ENCODE measurements at places on chromosomes 4 and X.

DNA sequence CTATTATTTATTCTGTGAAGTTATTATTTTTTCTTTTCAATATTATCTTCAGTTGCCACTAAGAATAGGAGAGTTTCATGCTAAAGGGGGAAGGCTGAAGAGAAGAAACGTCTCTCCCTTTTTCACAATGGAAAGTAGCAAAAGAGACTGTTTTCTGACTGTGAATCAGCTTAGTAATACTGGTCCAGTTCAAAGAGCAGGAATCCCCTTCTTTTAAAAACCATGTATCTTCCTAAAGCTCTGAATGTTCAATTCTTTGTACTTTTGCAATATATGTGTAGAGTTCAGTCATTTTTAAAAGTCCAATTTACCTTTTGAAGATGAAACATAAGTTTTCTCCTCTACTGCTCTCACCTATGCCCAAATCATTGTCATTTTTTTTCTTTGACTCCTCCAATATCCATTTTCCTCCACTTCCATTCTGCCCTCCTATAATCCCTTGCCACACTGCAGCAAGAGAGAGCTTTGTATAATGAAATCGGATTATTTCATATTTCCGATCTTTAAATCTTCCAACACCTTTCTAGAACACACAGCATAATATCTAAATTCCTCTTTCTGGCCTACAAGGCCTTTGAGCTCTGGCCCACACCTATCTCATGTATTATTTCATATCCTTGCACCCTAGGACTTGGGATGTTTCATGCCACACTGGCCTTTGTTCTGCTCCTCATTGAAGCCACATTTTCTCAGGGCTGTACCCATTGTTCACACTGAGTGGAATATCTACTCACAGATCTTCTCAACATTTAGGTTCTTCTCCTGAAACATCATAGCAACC is 195.3 kb downstream of the CAMK2D start:
- no peak for DNase-seq

DNA sequence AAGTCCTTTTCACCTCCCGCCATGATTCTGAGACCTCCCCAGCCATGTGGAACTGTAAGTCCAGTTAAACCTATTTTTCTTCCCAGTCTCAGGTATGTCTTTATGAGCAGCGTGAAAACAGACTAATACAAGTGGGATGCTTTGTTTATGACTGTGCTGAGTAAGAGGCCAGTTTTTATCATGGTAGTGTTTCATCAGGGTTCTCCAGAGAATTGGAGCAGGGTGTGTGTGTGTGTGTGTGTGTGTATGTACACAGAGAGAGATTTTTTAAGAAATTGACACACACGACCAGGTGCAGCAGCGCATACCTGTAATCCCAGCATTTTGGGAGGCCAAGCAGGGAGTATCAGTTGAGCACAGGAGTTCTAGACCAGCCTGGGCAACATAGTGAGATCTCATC is 34.6 kb upstream of the SLC2A9 start:
- no peak for DNase-seq

GRCh38 chrX:118495958-118496762 is 545 bp downstream of the DOCK11 start:
- no peak for DNase-seq

DNA sequence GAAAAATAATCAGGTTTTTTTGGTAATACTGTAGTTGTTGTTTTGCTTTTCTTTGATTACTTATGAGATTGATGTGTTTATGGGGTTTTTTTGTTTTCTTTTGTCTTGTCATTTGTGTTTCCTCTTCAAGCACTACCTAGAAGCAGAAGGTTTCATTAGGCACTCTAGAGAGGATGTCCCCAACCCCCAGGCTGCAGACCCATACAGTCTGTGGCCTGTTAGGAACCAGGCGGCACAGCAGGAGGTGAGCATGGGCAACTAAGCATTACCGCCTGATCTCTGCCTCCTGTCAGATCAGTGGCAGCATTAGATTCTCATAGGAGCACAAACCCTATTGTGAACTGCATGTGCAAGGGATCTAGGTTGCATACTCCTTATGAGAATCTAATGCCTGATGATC is 22.9 kb upstream of the NOCT start:
- no peak for DNase-seq

DNA sequence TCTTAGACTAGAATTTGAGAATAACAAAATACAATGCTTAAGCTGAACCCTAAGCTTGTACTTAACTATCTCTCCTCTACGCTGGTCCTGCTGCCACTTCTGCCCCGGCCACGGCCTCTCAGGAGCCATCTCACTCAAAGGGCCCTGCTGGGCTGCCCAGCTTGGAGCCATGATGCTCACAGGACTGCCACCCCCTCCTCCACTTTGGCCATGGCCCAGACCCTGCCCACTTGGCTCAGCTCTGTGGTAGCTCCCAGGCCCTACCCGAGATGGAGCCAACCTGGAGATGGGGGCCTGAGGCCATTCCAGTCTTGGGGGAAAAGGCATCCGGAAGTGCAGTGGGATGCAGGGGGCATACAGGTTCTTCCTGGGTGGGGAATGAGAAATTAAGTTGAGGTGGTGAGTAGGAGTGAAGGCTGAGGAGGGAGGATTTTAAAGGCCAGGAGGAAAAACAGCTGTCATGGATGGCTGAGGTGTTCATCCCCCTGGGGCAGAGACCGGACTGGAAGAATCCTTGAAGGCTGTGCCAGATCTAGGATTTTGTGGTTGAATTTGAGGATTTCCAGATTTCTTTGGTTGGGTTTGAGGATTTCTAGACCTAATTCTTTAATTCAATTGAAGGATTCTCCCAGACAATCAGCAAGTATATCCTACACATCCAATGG is 824 bp downstream of the SASH3 start:
- DNase-seq, result no peak

- no peak for DNase-seq
Observed at GRCh38 chr4:1176398-1177273, 4.3 kb upstream of the SPON2 start.
